ENCODE measurements at places on chromosomes 7 and 10.

GRCh38 chr7:16581286-16581685 is 54.7 kb downstream of the LRRC72 start:
- no peak for DNase-seq

GRCh38 chr7:69791739-69792138 is 193.5 kb downstream of the AUTS2 start:
- DNase-seq: no peak

DNA sequence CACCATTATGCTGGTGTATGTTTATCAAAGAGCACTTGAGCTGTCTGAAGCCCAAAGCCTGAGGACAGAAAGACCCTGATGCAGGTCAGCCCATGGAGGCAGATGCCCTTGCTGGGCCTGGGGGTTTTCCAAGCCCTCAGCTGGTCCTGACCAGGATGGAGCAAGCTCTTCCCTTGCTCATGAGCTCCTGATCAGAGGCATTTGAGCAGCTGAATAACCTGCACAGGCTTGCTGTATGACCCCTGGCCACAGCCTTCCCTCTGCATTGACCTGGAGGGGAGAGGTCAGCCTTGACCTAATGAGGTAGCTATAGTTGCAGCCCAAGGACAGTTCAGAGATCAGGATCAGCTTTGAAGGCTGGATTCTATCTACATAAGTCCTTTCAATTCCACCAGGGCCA is 13.0 kb downstream of the AQP1 start:
- DNase-seq: no peak

GRCh38 chr10:119198438-119198837 is 8.9 kb upstream of the GRK5 start:
- DNase-seq: no peak

DNA sequence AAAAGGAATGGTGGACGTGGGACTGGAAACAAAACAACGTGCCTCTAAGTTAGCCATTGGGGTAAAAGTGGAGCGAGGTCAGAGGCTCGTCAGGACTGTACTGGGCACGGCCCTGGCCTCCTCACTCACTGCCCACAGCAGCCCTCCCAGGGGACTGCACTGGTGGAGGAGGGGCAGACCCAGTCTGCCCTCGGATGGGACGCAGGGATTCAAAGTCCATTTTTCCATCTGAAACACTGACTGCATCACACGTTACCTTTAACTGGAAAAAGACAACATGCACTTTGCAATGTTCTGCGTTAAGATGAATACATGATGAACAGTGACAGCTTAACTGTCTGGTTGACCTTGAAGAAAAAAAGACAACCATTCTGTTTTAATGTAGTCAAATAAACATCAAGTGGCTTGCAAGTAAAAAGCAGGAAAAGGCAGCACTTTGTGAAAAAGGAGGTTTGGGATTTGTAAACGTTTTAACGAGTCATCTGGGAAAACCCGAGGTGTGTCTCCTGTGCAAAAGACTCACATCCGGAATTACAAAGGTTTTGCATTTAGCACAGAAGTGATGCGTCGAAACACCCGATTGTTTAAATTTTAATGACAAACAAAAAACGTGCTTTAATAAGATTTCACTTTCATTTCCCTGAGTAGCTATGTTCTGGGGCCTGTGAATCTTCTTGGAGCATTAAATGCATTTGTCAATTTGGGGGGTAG is 18.8 kb downstream of the KLF6 start:
- peak; percentile 82 for DNase-seq

Measured in kidney tubule cell (primary cell).